ENCODE measurements at places on chromosomes 3 and 15. TPM values are rescaled to one million over a fixed set of nuclear protein-coding genes. Genes with fewer than 3 reads are reported as not detected.

The CEMIP gene
- total RNA-seq = 7.1 TPM

The ZIC1 gene
- total RNA-seq = 662 TPM

The TMEM42 gene
- total RNA-seq = 4.9 TPM

The CORO2B gene
- 30.2 TPM for total RNA-seq

The ILDR1 gene
- total RNA-seq = not detected

The GHSR gene
- total RNA-seq = not detected

The COL6A5 gene
- 1.5 TPM for total RNA-seq

The DNAH1 gene
- total RNA-seq = 5.0 TPM

The TNIK gene
- total RNA-seq = 74.9 TPM

The CHDH gene
- total RNA-seq = 4.5 TPM

The CHST2 gene
- total RNA-seq = 24.8 TPM

The PPCDC gene
- 14.3 TPM for total RNA-seq

The SLC12A8 gene
- total RNA-seq = 3.1 TPM

The EIF2B5 gene
- total RNA-seq = 34.6 TPM

The GOLGA8N gene
- total RNA-seq = 8.9 TPM

GRCh38 chr3:46280105-46280797 lies 38.0 kb downstream of the CCR3 start:
- DNase-seq = no peak

DNA sequence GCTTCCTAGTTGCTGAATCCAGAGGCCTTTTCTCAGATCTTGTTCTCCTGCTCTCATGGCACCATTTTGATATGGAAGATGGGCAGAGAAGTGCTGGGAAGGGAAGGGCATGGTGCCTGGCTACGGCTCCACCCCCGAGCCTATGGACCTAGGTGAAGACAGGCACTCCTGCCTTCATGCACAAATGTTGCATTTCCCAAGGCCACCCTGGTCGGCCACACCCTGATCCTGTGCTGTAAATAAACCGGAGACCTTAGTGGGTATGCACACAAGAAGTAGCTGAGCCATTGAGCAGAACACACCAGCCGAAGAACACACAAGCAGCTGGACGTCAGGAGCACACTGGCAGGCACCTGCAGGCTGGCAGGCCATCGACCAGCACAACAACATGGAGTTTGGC lies 261.6 kb downstream of the SHQ1 start:
- DNase-seq = no peak

GRCh38 chr3:173257797-173258196 lies 116.8 kb upstream of the SPATA16 start:
- DNase-seq = no peak

GRCh38 chr3:143242691-143243090 lies 123.1 kb downstream of the CHST2 start:
- DNase-seq = no peak

DNA sequence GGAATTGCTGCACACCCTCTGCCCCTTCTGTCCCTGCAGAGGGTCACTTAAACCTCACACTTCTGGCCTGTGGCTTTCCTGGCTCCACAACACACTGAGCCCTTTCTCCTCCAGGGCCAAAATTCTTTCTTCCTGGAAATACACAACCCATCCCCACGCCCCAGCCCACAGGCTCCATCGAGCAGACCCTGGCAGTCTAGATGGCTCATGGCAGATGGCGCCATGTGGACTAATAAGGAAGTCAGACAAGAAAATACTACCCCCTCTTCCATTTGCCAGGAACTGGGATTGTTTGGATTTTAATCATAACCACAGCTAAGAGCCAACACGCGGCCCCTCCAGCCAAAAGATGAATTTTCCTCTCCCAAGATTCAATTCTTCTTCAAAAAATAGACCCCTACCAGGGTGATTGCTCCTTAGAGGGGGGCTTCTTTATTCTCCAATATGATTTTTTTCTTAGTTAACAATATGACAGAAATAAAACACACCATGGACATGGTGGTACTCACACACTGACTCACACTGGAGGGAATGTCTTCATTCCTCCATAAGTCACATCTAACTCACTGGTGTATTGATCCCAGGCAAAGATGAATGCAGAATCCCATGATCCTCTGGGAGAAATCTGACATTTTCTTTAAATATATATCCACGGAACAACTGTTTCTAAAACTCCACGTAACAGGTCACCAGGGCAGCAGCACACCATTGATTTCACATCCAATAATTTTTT lies 111.5 kb downstream of the NTRK3 start:
- DNase-seq = no peak

DNA sequence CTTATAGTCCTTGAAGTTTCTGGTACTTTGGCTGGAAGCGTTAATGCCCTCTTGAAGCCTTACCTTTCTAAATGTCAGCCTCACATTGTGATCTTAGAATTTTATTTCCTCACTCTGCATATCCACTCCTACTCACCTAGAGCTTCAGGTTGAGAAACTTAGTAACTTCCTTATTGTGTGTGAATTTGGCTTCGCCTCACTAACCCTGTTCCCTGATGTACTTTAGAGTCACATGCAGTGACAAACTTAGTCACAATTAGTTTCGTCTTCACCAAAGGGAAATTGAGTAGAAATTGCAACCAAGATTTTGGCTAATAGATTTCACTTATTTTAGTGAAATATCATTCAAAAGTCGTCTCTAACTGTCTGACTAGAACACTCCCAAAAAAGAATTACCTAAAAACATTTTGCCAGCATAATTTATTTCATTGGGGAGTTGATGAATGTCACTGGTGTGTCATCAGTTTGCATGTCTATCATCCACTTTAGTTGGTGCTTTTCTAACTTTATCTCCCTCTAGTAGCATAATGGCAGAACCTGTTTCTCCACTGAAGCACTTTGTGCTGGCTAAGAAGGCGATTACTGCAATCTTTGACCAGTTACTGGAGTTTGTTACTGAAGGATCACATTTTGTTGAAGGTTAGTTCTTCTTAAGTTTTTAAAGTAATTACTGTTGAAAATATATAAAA lies 960 bp downstream of the MFN1 start:
- no peak for DNase-seq

DNA sequence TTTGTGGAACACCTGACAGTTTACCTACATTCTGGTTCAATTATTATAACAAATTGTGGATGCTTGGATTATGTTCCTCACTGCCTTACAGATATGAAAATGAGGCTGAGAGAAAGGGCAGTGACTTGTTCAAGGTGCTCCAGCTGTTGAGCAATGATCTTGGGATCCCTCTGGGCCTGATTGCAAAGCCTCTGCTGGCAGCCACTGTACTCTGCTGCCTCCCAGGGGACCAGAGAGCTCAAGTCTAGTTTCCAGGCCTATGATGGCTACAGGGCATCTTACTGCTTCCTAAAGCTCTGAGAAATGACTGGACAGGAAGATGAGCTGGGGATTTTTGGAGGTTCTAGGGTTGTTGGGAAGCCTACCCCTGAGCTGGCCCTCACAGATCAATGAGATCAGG lies 2.3 kb upstream of the SHC4 start:
- DNase-seq = no peak

DNA sequence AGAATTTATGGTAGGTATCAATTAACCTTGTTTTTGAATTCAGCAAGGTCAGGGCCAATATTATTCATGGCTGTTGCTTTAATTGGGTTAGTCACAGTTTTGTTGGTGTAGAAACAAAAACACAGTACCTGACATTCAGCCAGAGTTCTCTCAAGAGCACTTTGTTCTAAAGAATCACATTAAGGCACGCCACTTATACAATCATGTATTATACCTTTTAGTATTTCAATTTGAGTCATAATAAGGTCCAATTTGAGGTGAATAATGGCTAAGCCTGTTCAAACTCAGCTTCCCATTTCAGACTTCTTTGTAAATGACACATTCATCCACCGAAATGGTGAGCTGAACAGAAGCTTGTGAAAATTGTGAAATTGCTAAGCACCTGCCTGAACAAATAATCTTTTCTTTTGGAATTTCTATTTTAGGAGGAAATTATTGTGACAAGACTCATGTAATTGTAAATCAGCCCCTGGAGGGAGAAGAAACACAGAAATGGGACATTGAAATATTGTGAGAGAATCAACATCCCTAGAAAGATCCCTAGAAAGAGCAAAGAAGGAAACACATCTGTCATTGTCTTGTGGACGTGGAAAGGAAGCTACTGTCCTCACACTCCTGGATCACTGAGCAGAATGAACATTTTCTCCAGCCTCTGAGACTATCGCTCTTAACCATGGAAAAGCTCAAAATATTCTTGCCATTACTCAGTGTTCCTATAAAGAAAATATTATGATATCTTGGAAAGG lies 29.3 kb downstream of the RIOX2 start:
- DNase-seq = no peak

GRCh38 chr15:69954666-69955065 lies 143.1 kb downstream of the TLE3 start:
- DNase-seq = no peak

DNA sequence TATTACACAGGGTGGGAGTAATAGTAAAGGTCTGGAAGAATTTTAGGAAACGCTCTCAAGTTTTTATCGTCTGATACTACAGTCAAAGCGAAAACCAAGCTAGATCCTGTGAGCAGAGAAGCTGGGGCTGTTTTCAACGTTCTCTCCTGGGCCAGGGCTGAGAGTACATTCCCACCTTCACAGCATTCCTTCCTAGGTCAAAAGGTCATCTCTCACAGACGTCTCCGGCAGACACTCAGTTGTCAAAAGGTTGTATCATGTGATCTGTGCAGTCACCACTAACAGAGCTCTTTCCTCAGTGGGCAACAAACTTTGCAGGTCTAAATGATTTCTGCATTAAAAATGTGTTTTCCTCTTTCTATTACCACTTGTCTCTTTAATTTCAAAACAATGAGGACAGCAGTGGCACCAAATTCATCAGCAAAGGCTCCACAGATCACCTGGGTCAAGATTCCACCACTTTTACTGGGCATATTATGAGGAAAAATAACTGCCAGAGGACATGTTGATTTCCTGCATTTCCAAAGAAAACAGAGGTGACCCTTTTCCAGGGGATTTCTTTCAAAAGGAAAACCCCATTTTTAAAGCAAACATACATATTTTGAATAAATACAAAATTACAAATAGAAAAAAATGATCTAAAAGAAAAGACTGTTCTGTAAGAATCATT lies 41.9 kb downstream of the MEIS2 start:
- DNase-seq = no peak

- DNase-seq = no peak
These were observed 35.8 kb downstream of the NIPA2 start for GRCh38 chr15:22874256-22874655.

DNA sequence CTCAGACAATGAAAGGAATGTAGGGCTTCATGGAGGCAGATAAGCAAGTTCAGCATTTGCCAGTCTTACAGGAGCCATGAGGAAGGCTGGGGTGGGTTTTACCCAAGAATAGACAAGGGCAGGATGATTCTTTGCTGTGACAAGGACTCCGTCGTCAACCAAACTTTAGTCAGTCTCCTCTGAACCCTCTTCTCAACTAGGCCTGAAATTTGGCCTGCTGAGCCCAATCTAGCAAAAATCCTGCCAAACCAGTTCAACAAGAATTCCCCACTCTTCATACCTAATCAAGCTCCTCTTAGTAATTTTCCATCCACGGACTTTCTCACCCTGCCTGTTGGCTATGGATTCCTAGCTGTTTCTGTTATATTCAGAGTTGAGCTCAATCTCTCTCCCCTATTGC lies 280.5 kb downstream of the TBL1XR1 start:
- no peak for DNase-seq

- DNase-seq = no peak
These were observed 137.2 kb upstream of the ICE2 start for GRCh38 chr15:60616147-60616546.
